H54 (cell line): ENCODE measurements at places on chromosomes 1 and 21.

DNA sequence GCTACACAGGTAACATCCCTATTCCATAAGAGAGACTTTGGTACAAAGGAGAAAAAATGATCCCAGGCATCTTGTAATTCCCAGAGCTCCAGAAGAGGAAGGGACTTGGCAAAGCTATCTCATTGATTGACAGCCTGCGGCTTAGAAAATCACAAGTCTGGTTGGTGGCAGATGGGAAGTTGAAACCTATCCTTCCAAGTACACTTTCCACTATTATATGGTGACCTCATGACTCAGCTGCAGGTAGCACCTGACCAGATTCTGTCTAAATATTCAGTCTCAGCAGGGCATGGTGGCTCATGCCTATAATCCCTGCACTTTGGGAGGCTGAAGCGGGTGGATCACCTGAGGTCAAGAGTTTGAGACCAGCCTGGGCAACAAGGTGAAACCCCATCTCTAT lies 89.9 kb downstream of the TIAM1 start:
- no peak for DNase-seq

DNA sequence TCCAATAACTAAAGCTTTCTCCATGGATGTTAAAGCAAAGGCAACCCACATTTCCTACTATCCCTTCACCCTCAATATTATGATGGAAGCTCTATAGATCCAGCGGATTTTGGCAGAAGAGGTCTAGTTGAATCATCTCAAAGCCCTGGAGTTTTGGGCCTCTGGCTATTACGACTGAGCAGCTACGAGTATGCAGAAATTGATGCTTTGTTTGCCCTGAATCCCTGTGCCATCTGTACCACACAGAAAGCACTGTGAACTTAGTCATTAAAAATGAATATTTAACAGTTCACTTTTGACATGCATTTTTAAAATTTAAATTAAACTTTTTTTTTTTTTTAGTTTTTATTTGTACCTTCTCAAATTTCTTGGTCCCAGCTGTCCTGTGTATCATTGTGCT lies 705.4 kb upstream of the PTBP2 start:
- DNase-seq = no peak

GRCh38 chr1:85836736-85837135 lies 128.5 kb upstream of the ZNHIT6 start:
- DNase-seq = no peak

- DNase-seq = peak; percentile 42
These were observed 102.4 kb upstream of the SERBP1 start for GRCh38 chr1:67532452-67533216.

DNA sequence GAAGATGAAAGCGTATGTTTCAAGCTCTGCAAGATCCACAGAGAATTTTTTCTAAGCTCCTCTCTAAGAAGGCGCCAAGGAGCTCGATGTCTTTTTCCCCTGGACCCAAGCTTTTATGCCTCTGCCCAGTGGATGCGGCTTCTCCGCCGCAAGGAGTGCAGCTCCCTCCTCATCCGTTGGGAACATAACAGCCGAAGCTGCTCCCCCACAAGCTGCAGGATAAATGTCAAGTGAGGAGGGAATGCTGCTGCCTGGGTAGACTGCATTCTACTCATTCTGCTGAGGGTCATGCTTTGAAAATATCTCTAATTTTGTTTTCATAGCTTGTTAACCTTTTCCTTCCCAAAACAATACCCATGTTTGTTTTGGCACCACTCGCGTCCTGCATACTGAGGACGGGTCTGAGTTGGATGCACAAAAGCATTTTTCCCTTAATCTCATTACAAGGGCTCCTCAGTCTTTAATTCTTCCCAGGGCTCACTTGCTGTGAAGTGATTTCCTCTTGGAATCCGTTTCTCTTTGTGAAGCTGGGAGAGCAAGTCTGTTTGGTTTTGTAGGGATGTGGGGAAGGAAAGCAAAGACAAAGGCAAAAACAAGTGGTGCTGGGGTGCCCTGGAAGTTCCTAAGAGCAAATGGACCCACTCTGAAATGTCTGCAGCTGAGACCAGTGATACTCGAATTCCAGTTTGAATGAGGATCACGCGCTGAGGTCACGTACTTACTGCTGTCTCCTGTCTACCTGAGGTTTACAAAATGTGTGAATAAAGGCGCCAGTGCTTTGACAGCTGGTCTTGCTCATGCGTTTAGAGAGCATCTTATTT lies 134.0 kb upstream of the IRF2BP2 start:
- DNase-seq = no peak

DNA sequence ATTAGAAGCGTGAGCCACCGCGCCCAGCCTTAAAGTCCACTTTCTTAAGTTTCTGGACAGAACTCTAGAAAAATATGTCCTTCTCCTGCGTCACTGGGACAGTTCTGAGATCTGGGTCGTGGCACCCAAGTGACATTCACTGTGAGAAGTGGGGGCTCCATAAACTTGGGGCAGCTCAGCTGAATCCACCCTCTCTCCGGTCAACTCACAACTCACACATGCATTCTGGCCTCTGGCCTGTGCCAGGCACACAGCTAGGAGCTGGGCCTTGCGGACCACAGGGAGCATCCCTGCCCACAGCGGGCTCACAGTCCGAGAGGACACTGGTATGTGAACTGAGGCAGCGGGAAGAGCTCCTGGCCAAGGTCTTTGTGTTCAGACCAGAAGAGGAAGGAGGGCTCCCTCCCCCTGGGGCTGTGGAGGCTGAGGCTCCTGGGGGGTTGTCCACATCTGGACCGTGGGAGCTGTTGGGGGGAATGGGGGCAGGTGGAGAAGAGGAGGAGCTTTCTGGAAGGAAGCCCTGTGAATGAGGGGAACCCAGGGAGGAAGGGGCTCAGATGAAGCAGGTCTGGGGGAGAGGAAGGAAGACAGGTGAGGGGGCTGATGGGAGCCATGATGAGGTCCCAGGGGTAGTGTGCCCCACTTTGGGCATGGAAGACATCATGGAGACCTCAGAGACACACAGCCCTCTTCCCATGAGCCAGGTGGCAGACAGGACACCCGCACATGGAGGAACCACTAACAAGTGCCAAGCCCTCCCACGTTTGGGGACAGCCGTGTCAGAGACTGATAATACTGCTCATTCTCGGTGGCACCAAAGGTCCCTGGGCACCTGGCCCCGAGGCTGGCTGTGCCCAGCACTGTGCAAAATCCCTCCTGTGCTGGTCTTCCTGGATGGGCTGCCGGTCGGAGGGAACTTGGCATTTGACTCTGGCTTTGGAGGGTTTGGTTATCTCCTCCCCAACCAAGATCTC lies 191.0 kb upstream of the VAMP3 start:
- DNase-seq = no peak

DNA sequence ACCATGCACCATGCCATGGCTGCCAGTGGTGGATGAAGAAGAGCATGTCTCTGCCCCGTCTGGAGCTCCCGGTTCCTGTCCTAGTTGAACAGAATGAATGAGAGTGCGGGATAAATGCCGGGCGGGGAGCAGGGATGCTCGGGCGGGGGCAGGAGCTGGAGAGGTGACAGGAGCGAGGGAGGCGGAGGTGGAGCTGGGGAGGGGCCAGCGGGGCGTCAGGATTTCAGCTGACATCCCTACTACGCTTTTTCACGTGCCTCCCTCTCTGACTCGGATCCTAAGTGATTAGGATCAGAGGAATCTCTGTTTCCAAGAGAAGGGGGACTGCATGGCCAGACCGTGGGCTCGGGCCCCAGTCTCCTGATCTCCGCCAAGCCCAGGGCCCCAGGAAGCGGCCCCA lies 47.3 kb downstream of the TP73 start:
- DNase-seq = no peak

DNA sequence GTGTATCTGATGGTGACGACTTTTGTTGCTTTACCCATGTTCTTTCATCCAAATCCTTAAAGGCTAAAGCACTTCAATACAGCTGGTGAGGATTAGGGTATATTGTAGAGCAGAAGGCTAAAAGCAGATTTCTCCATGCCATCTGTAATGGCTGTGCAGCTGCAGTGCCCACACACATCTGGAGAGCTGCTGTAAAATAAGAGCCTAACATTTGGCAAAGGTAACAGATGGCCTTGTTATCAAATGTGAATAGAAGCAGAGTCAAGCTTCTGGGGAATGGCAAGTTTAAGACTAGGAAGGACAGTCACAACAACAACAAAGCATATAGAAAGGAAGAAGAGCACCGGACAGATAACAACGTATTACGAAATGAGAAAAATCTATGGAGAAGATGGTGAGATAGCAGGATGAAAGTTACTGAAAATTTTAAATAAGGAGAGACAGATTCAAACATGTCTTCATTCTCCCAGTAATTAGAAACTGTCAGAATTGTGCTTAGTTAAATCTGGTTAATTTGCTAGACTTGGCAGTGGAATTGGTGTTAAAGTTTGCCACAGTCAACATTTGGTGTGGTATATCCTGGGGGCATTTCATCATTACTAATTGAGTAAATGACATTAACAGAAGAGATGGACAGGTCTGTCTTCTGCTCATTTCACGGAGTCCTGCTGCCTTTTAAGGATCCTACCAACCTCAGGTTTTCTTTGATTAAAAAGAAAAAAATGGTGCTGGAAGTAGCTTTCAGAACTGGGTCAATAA lies 1093.2 kb downstream of the ADGRL2 start:
- no peak for DNase-seq
